ENCODE measurements at places on chromosomes 5 and 9.

DNA sequence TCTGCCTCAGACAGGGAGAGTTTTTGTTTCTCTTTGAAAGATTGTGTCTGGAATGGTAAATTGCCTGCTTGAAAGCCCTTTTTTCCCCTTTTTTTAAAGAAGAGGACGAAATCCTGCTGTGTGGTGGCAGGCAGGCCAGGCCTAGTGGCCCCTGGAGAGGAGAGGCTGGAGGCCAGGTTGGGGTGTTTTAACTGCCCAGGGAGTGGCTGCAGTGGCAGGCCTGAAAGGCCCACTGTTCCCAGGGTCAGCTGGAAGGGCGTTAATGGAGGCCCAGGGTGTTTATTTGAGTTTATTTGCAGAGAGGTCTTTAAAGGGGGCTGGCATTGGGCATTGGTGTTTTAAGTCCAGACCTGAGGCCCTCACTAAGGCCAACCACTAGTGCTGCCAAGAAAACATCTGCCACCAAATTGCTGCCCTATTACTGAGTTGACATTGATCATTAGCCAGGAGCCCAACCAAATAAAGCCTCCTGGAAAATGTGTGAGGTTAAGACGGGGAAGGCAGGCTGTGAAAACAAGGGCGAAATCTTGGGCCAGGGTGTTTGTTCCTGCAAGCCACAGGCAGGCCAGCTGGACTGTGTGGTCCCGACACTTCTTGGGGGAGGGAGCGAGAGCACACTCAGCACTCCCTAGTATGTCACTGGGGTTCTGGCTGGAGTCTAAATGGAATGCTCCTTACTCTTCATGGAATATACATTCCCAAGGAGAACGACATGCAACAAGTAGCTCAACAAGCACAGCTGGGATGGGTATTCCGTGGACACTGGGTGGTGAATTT lies 5.0 kb downstream of the JADE2 start:
- DNase-seq: no peak

DNA sequence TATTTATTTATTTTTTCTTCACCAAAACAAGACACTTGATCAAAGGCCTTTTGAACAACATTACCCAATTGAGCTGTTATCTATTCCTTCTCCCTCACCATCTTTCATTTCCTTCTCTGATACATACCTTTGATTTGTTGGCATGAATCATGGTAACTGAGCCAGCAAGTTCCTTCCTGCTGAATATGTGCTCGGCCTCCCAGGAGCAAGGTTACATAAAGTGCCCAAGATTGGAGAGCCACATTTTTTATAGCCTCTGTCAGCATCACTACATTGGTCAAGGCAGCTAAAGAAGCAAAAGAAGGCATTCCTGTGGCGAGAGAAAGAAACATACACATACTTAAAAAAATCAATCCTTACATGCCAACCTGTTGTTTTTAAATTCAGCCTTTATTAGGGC lies 369.6 kb downstream of the CYLC2 start:
- DNase-seq: no peak

DNA sequence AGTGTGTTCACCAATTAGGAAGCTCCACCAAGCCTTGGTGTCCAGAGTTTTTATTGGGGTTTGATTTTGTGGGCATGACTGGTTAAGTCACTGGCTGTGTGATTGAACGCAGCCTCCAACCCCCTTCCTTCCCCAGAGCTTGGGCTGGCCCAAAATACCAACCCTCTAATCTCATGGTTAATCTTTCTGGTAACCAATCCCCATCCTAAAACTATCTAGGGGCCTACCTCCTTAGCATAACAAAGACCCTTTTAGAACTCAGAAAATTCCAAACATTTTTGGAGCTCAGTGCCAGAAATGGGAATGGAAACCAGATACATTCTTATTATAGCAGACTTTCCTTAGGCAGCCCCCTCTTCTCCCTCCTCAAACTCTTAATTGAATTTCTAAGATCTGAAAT lies 35.9 kb upstream of the HRH2 start:
- no peak for DNase-seq

- no peak for DNase-seq
These were observed 59.7 kb downstream of the MFAP3 start for GRCh38 chr5:154098465-154098864.

GRCh38 chr9:134558124-134558905 lies 83.3 kb upstream of the COL5A1 start:
- DNase-seq: no peak

DNA sequence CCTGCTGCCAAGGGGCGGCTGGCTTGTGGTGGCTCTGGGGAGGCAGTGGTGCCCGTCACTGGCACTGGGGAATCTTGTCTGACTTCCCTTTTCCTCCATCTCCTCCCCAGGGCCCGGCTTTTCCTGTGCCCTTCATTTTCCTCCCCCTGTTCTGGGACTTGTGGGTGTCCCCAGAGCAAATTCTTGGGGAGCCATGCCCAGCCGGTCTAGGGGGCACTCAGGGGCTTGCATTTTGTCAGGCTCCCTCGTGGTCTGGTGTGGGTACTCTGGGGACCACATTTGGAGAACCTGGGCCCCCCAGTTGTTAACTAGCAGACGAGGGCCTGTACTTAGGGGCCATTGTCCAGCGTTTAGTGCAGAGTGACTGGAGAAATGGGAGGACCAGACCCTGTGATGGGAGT lies 105.2 kb upstream of the IER5L start:
- DNase-seq: no peak

- DNase-seq: no peak
These were observed 302.1 kb downstream of the FBXL17 start for GRCh38 chr5:108079753-108080152.

DNA sequence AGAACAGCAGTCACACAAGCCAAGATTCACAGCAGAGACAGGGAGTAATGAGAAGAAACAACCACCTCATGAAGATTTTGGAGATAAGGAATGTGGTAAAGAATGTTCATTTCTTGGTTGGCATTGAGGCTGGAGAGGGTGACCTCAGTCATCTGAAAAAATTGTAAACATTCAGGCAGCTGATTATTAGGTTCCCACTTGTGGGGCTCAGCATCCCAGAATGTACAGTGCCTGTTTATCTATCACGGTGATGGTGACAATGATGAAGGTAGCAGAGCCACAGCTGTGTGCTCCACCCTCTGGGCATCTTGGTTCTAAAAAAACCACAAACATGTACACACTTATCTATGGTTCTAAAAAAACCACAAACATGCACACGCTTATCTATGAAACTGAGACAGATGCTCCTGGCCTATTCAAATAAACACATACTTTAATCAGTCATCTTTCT lies 143.9 kb upstream of the MOCS2 start:
- DNase-seq: no peak

DNA sequence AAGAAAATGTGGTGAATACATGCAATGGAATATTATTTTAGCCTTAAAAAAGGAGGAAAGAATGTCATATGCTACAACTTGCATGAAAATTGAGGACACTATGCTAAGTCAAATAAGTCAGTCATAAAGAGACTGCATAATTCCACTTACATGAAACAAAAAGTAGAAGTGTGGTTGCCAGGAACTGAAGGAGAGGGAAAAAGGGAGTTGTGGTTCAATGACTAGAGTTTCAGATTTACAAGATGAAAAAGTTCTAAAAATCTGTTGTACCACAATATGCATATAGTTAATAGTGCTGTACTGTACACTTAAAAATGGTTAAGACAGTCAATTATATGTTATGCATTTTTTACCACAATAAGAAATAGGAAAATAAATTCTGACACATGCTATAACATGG lies 95.4 kb downstream of the SLC44A1 start:
- no peak for DNase-seq

DNA sequence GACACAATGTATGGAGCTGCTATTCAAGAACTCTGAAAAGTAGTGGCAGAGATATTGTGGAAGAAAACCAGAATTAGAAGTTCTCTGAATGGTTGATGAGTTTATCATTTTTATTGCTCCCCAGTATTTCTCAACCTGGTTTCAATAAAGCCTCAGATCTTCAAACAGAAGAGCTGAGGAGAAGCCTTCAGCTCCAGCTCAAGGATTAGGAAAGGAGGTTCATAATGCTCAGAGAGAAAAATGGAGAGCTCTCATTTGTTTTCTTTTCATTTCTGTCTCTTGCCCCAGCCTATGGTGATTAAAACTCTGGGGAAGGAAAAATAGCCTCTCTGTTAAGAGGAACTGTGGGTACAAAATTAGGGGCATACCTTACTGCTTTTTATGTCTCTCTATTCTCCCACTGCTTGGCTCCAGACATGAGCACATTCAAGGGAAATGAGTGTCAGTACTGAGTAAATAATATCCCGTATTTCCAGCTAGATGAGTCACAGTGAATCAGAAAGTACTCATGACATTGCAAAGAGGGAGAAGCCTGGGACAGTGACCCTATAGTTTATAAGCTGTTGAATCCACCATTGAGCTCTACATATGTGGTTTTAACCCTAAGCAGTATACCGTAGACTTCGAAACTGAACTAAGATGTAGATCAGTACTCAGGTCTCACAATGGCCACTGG lies 138.1 kb downstream of the EMB start:
- DNase-seq: no peak

GRCh38 chr5:129382921-129383672 lies 77.0 kb upstream of the ADAMTS19 start:
- DNase-seq: no peak

GRCh38 chr9:109411798-109412352 lies 86.2 kb downstream of the PTPN3 start:
- DNase-seq: no peak

GRCh38 chr5:31786090-31786631 lies 147.2 kb downstream of the PDZD2 start:
- no peak for DNase-seq

GRCh38 chr5:140024928-140025327 lies 18.2 kb downstream of the NRG2 start:
- no peak for DNase-seq

DNA sequence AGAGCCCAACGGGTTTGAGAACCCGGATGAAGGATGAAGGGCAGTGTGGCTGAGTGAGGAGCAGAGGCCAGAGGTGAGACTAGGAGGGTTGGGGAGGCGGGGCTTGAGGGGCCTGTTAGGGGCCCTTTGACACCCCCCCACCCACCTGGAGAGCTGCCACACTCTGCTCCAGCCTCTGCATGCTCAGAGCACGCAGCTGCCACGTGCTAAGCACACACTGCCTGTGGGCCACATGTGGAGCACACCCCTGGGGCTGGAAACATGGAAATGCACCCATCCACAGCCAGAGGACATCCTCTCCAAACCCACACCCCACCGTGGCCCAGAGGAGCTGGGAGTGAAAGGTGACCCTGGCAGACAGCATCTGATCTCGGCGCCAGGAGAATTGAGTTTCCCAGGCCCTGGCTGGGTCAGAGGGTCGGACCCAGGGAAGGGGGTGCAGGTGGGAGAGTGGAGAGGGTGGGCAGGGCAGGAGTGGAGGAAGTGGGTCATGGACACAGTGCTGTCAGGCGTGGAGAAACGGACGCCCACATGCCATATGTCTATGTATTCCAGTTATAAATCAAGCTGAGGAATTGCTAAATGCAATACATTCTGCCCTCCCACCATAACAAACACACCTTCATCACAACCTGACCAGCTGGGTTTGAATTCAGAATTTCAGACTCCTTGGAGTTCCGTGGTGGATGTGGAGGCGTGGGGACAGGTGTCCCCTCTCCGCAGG lies 5.9 kb downstream of the DNM1 start:
- DNase-seq: no peak

DNA sequence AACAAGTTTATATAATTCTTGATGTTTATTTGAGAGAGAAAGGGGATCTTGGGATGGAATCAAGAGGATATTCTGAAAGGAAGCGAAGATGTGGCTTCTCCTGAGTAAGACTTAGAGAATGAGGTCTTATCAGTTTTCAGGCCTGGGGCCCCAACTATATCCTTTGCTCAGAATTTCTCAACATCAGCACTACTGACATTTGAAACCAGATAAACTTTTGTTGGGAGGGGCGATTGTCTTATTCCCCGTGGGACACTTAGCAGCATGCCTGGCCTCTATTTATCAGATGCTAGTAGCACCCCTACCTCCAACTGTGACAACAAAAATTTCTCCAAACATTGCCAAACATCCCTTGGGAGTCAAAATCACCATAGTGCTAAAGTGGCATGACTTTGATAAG lies 567.7 kb downstream of the MAT2B start:
- no peak for DNase-seq

DNA sequence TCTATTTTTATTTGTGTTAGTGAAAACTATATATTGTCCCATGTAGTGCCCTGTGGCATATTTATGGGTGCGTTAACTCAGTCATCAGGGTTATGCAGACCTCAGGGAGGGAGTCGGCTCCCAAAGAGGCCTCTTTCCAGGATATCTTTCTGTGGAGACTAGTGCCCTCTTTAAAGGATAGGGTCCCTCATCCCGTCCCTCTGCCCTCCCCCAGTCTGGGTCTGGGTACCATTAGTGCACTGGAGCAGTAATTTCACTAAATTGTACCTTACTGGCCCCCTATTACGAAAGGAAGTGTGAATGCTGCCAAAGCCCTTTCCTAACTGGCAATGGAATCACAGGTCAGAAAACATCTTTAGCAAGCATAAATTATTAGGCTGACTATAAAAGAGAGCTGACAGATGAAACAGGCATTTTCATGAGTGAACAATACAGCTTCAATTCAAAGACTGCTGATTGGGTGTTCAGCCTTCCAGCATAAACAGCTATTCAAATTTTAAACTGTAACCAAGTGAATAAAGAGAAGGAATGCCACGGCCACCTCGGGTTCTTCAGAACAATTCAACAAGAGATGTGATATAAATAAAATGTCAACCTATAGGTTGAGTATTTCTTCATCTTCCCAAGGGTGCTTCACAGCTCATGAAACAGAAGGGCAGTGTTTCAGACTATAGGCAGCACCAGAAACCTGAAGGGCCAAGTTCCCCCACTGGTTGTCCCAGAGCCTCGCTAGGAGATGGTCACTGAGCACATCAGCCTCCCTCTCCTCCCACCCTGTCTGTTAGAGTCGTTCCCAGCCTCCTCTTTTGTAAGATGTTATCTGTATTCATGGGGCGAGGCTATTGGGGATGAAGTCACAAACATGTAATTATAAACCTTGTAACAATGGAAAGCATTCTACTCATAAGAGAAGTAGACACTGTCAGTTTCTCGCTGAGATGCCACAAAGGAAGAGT lies 318.7 kb downstream of the TMEM161B start:
- DNase-seq: no peak

- no peak for DNase-seq
These were observed 14.6 kb downstream of the UBE2D2 start for GRCh38 chr5:139575751-139576150.

DNA sequence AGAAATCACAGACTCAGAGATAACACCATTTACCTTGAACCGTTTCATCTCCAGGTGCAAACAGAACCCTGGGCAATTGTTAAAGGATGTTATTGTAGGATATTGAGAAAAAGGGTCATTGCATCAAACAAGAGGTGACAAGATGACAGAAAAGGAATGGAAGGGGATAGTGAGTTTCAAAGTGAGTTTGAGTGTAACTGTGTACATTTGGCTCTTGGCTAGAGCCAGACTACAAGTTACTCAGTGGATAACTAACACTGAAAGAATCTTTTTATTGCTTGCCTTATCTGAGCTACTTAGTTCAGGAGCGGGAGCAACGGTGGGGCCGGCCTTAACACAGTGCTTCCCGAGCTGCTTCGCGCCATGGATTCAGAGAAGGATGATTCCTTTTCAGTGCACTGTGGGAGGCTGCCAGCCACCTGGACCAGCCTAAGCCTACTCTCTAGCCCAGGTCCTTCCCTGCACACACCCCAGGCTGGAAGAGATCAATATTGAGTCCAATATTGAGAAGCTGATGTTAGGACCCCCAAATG lies 193.4 kb downstream of the ATPSCKMT start:
- no peak for DNase-seq
